ENCODE measurements at places on chromosomes 6 and 20. TPM values are rescaled to one million over a fixed set of nuclear protein-coding genes. Genes with fewer than 3 reads are reported as not detected.

Gene SIRPB1
- total RNA-seq: 0.99 TPM

Gene DAAM2
- total RNA-seq: 32.2 TPM

Gene OR2H2
- not detected for total RNA-seq

Gene TENT5A
- total RNA-seq: 45.5 TPM

Gene DXO
- total RNA-seq: 5.8 TPM

Gene NECAB3
- total RNA-seq: 20.5 TPM

Gene RNF182
- total RNA-seq: 1.1 TPM

Gene SNTA1
- 8.7 TPM for total RNA-seq

Gene TNFRSF6B
- total RNA-seq: 3.4 TPM

Gene L3MBTL3
- 10.1 TPM for total RNA-seq

Gene PDYN
- not detected for total RNA-seq

Gene AGER
- 2.7 TPM for total RNA-seq

Gene ATXN1
- total RNA-seq: 52.6 TPM

Gene NMBR
- not detected for total RNA-seq

Gene DUSP15
- 3.2 TPM for total RNA-seq

Gene KIAA1755
- total RNA-seq: 1.3 TPM

Gene MATN4
- total RNA-seq: 0.99 TPM

Gene TMC2
- total RNA-seq: 0.10 TPM

Gene RHAG
- total RNA-seq: 5.8 TPM

Gene LAMA2
- 87.4 TPM for total RNA-seq

Gene KCNK16
- not detected for total RNA-seq

Gene FUT9
- total RNA-seq: 0.10 TPM

Gene CYP21A2
- total RNA-seq: not detected

Gene ECT2L
- total RNA-seq: 0.10 TPM

Gene TNFRSF21
- 6.7 TPM for total RNA-seq

Gene RAMACL
- 2.7 TPM for total RNA-seq

Gene HRH3
- total RNA-seq: 0.10 TPM

Gene GPR6
- not detected for total RNA-seq

Gene PTCRA
- total RNA-seq: not detected

Gene COL10A1
- total RNA-seq: 0.10 TPM

Gene MCHR2
- total RNA-seq: not detected

Gene CHRNA4
- total RNA-seq: 0.20 TPM

Gene POU5F1
- 0.69 TPM for total RNA-seq

Gene RNF217
- 26.0 TPM for total RNA-seq

Gene TGM3
- total RNA-seq: 16.6 TPM

Gene TDRD6
- 0.20 TPM for total RNA-seq

Gene ADAM33
- 53.2 TPM for total RNA-seq

Gene SEL1L2
- total RNA-seq: not detected

Gene MDFI
- 33.7 TPM for total RNA-seq

Gene APCDD1L
- total RNA-seq: 3.0 TPM

Gene LRRC73
- 0.20 TPM for total RNA-seq

Gene ID4
- total RNA-seq: 68.6 TPM

Gene KHDC1L
- total RNA-seq: 0.39 TPM

Gene GGTLC1
- not detected for total RNA-seq

Gene C20orf204
- total RNA-seq: 0.39 TPM

Gene FOXF2
- total RNA-seq: 0.59 TPM

Gene LY86
- 3.7 TPM for total RNA-seq

Gene PI3
- total RNA-seq: 509 TPM

Gene DDAH2
- 62.2 TPM for total RNA-seq

Gene CRISP2
- not detected for total RNA-seq

Gene ABHD16B
- not detected for total RNA-seq

Gene ULBP2
- 0.89 TPM for total RNA-seq

Gene LY6G6F
- total RNA-seq: not detected

Gene HEY2
- 2.3 TPM for total RNA-seq

Gene CTAGE9
- not detected for total RNA-seq

Gene SCGN
- 0.89 TPM for total RNA-seq

Gene OLIG3
- total RNA-seq: not detected

Gene PREP
- total RNA-seq: 35.0 TPM

Gene RGS17
- 0.69 TPM for total RNA-seq

Gene OOEP
- total RNA-seq: not detected
